Neural crest cell (in vitro differentiated cells): ENCODE measurements at places on chromosomes 13 and 19. TPM values are rescaled to one million over a fixed set of nuclear protein-coding genes. Genes with fewer than 3 reads are reported as not detected.
A peak's percentile ranks its signal among the peaks of the same experiment; 100 is the strongest.

DNA sequence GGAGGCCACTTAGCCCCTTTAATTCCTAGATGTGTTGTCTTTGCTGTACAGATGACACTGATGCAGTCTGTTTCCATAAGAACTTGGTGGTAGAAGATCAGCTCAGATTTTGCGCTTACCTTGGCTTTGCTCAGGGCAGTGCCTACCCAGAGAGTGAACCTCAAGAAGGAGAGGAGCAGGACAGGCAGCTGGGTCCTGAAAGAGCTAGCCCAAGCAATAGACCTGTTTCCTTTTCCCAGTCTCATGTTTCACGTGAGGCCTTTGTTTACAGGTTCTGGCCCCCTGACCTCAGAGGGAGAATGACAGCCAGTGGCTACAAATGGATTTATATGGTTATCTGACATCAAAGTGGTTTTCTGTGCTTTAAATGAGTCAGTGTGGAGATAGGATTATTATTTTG, 40.1 kb downstream of the METTL21C start:
- no peak overlapping the region for H3K4me3 ChIP-seq
- peaks cover 23% of the 10 kb centered on the region for H3K36me3 ChIP-seq
- no peak for DNase-seq

- H3K4me3 ChIP-seq, result peak overlapping the region; percentile 7
- H3K4me1 ChIP-seq, result peaks cover 69% of the 10 kb centered on the region
- peaks cover 89% of the 10 kb centered on the region for H3K27me3 ChIP-seq
- no peak for DNase-seq
- H3K27ac ChIP-seq, result no peak overlapping the region
- no peaks in the 10 kb centered on the region for H3K36me3 ChIP-seq
Observed at GRCh38 chr13:99960663-99961311, 10.8 kb downstream of the ZIC5 start.

DNA sequence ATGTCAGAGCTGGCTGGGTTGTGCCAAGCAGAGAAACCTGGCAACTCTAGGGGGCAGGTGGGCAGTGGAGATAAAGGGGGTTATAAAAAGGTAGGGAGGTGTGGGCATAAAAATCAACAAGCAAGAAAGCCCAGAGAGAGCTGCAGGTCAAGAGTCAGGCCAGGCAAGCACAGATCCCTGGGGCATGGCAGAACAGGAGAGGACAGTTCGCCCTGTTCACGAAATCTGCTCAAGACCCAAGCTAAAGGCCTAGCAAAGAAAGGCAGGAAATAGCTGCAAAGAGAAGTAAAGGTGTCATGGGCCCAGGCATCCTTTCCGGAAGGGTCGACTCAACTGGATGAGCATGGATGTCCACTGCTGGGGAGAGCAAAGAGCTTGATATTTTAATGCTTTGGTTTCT, 3.4 kb downstream of the MBNL2 start:
- H3K36me3 ChIP-seq, result peaks cover 5% of the 10 kb centered on the region
- H3K27ac ChIP-seq, result peak overlapping the region; percentile 76
- H3K4me1 ChIP-seq, result peaks cover 63% of the 10 kb centered on the region
- H3K4me3 ChIP-seq, result peak overlapping the region; percentile 89

FCAR gene
- not detected in 2 replicates for total RNA-seq

DNA sequence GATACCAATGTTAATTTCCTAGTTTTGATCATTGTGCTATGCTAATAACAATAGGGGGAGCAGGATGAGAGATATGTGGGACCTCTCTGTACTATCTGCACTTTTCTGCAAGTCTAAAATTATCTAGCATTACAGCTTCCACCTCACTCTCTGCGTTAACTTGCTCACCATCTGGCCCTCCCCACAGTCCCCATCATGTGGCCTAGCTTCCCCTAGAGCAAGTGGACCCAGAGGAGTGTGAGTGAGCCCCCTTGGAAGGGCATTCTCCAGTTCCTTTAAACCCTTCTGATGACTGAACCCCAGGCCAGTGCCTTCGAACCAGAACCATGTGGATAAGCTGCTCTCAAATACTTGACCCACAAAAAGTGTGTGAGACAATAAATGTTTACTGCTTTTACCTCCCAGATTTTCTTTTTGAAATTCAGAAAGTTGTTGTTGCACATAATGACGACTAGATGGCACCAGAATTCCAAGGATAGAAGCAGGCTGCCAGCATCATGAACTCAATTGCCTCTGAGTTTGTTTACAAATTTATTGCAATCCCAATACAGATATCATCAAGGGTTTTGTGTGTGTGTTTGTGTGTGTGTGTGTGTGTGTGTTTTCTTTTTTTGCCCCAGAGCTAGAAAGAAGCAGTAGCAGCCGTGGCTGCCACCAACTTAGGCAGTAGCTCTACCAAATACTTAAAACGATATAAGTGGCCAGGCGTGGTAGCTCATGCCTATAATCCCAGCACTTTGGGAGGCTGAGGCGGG, 49.0 kb upstream of the ZNF780A start:
- H3K27ac ChIP-seq, result no peak overlapping the region
- no peaks in the 10 kb centered on the region for H3K36me3 ChIP-seq
- no peak overlapping the region for H3K4me3 ChIP-seq
- no peaks in the 10 kb centered on the region for H3K4me1 ChIP-seq
- H3K27me3 ChIP-seq, result peaks cover 64% of the 10 kb centered on the region
- no peak for DNase-seq

GRCh38 chr13:32600890-32601289, 14.6 kb downstream of the PDS5B start:
- peaks cover 13% of the 10 kb centered on the region for H3K4me1 ChIP-seq
- peaks cover 51% of the 10 kb centered on the region for H3K36me3 ChIP-seq
- no peak overlapping the region for H3K4me3 ChIP-seq
- no peaks in the 10 kb centered on the region for H3K27me3 ChIP-seq

GRCh38 chr19:4414800-4415321, 12.4 kb downstream of the CHAF1A start:
- H3K4me3 ChIP-seq, result no peak overlapping the region
- H3K36me3 ChIP-seq, result peaks cover 4% of the 10 kb centered on the region
- DNase-seq, result no peak
- no peak overlapping the region for H3K27ac ChIP-seq
- H3K27me3 ChIP-seq, result no peaks in the 10 kb centered on the region
- H3K4me1 ChIP-seq, result no peaks in the 10 kb centered on the region

DNA sequence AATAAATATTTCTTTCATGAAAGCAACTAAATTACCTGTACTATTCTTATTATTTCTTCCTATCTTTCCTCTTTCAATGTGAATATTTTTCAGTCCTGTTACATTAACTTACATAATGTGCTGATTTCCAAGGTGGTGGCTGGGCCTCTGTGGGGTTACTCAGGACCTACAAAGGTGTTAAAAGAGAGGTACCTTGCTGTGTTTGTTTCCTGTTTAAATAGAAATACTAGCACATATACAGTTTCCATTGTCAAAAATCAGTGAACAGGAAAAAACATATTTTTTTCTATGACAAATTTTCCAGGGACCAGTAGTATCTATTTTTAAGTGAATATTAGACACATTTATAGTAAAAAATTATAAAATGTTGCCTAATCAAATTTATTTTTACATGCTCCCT, 8.7 kb upstream of the PCDH9 start:
- no peak overlapping the region for H3K27ac ChIP-seq
- no peak overlapping the region for H3K4me3 ChIP-seq
- DNase-seq, result no peak
- H3K36me3 ChIP-seq, result no peaks in the 10 kb centered on the region
- peaks cover 9% of the 10 kb centered on the region for H3K4me1 ChIP-seq

DNA sequence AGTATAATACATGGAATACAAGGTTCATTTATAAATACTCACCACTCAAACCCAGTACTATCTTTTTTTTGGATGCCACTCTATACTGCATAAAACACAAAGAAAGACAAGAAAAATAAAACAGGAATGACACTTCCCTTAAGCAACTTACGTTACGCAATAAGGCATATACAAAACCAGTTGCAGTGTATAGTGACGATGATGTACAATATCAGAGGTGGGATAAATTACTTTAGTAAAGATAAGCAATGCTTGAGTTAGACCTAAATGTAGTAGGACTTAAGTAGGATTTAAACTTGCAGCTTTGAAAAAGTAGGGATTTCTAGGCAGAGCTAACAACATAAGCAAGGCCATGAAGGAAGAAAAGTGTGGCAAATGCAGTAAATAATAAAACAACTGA, 374.9 kb downstream of the SPRY2 start:
- H3K27ac ChIP-seq, result no peak overlapping the region
- H3K36me3 ChIP-seq, result peaks cover 22% of the 10 kb centered on the region
- H3K4me3 ChIP-seq, result no peak overlapping the region
- no peak for DNase-seq
- H3K4me1 ChIP-seq, result peaks cover 11% of the 10 kb centered on the region
- H3K27me3 ChIP-seq, result no peaks in the 10 kb centered on the region
